ENCODE measurements at places on chromosomes 5 and 9.

DNA sequence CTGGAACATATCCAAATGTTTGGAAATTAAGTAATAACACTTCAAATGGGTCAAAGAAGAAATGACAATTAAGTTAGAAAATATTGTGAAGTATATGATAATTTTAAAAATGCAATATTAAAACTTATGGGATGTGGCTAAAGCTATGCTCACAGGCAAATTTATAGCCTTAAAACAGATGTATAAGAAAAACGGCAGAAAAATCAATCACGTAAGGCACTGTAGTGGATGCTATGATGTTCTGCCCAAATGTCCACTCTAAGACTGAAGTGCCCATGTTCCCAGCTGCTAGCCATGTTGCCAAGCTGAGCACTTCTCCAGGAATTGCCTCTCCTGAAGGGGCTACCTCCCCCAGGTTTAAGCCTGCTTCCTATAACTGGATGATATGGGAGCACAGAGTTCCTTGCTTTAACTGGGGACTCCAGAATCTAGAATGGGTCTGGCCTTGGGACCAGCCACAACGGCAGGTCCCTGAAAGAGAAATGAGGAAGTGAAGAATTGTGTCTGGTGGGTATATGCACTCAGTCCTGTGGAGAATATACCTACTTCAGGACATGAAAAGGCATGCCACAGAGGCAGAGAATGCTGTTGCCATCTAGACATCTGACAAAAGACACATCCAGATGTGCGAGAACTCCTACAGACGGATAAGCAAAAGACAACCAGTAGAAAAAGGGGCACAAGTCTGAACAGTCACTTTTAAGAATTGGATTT, 78.2 kb upstream of the RXRA start:
- H3K4me1 ChIP-seq, result no peaks in the 10 kb centered on the region

- H3K27ac ChIP-seq, result no peak overlapping the region
- no peaks in the 10 kb centered on the region for H3K27me3 ChIP-seq
- DNase-seq, result no peak
- no peaks in the 10 kb centered on the region for H3K36me3 ChIP-seq
- H3K4me1 ChIP-seq, result no peaks in the 10 kb centered on the region
Measured at GRCh38 chr9:8850914-8851313, 1051.3 kb upstream of the DMAC1 start.

DNA sequence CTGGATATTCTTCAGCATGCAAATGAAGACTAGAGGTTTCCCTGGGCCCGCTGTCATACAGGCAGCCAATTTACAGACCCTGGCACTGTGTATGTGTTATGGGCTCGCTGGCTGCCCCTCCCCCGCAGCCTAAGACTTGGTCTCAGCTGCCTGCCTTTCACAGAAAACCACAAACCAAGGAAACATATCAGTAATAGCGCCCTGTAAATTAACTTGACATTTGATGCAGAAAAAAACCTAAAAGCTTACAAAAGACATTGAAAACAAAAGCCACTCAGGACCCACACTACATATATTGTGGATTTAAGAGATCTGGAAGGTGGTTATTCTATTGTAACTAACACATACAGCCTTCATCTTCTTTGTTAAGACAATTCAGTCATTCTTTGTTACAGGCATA, 287.0 kb upstream of the TMEM161B start:
- H3K4me1 ChIP-seq, result peaks cover 7% of the 10 kb centered on the region
- H3K27ac ChIP-seq, result no peak overlapping the region
- no peaks in the 10 kb centered on the region for H3K36me3 ChIP-seq
- no peaks in the 10 kb centered on the region for H3K27me3 ChIP-seq

- DNase-seq, result no peak
- H3K27me3 ChIP-seq, result no peaks in the 10 kb centered on the region
- H3K4me3 ChIP-seq, result no peak overlapping the region
- no peaks in the 10 kb centered on the region for H3K36me3 ChIP-seq
- H3K4me1 ChIP-seq, result no peaks in the 10 kb centered on the region
Measured at GRCh38 chr5:72654231-72654630, 147.0 kb upstream of the ZNF366 start.

DNA sequence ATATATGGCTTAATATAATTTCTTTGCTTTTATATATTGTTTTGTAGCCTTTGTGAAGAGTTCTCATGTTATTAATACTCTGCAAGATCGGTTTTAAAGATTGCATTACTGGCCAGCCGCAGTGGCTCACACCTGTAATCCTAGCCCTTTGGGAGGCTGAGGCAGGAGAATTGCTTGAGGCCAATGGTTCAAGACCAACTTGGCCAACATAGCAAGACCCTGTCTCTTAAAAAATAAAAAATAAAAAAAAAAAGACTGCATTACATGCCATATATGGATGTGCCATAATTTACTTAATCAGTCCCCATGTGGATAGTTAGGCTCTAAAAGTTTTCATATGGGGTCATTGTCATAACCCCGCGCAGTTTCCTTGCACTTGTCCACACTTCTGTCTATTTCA, 31.0 kb upstream of the TNFAIP8 start:
- no peak for DNase-seq
- H3K4me3 ChIP-seq, result no peak overlapping the region
- H3K4me1 ChIP-seq, result 0 out of 2 replicates have a peak, but pooled peaks cover 4% of the 10 kb centered on the region
- H3K27me3 ChIP-seq, result no peaks in the 10 kb centered on the region

GRCh38 chr5:33892620-33893137, 889 bp upstream of the ADAMTS12 start:
- H3K27me3 ChIP-seq, result no peaks in the 10 kb centered on the region
- no peaks in the 10 kb centered on the region for H3K36me3 ChIP-seq
- H3K4me1 ChIP-seq, result no peaks in the 10 kb centered on the region
- no peak overlapping the region for H3K4me3 ChIP-seq

GRCh38 chr9:34518110-34518616, 4.6 kb downstream of the ENHO start:
- H3K4me1 ChIP-seq, result peaks cover 93% of the 10 kb centered on the region
- no peak overlapping the region for H3K4me3 ChIP-seq
- H3K27ac ChIP-seq, result peak overlapping the region; percentile 90
- no peaks in the 10 kb centered on the region for H3K36me3 ChIP-seq

- no peak overlapping the region for H3K27ac ChIP-seq
- no peaks in the 10 kb centered on the region for H3K4me1 ChIP-seq
- no peak for DNase-seq
- no peak overlapping the region for H3K4me3 ChIP-seq
Measured at GRCh38 chr9:89862316-89862715, 257.5 kb downstream of the GADD45G start.

DNA sequence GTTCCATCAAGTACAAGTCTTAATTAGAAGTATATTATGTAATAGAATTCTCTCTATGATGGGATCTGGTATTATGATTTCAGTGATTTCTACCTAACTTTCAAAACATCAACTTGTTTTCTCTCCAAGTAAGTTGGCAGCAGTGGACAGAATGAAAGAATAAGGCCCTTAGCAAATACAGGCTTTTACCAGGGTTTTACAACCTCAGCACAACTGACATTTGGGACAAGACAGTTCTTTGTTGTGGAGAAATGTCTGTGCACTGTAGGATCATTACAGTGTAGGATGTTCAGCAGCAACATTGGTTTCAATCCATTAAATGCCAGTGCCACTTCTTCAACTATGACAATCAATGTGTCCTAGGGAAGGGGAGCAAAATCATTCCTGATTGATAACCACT, 48.8 kb downstream of the MLANA start:
- no peak for DNase-seq
- H3K4me3 ChIP-seq, result no peak overlapping the region
- no peaks in the 10 kb centered on the region for H3K27me3 ChIP-seq
- no peaks in the 10 kb centered on the region for H3K36me3 ChIP-seq
